Colonic mucosa (tissue), 4 donors: ENCODE measurements at places on chromosomes 1 and 21. TPM values are rescaled to one million over a fixed set of nuclear protein-coding genes. Genes with fewer than 3 reads are reported as not detected.
A peak's percentile ranks its signal among the peaks of the same experiment; 100 is the strongest.

LAMC1 gene
- total RNA-seq = 28.0 TPM

IFI44 gene
- 2.2 TPM for total RNA-seq

CYP4A22 gene
- not detected for total RNA-seq

PRAMEF2 gene
- total RNA-seq = not detected

GRCh38 chr1:233549404-233549803 lies 64.5 kb upstream of the KCNK1 start:
- no peak overlapping the region for H3K4me3 ChIP-seq
- no peaks in the 10 kb centered on the region for H3K4me1 ChIP-seq
- DNase-seq = no peak
- H3K27me3 ChIP-seq = no peaks in the 10 kb centered on the region

- no peak overlapping the region for H3K27ac ChIP-seq
- no peaks in the 10 kb centered on the region for H3K27me3 ChIP-seq
- no peaks in the 10 kb centered on the region for H3K4me1 ChIP-seq
- DNase-seq = no peak
These were observed 25.6 kb downstream of the MIS18A start for GRCh38 chr21:32253215-32253641.

GRCh38 chr1:116508984-116509980 lies 61.5 kb downstream of the CD58 start:
- no peaks in the 10 kb centered on the region for H3K4me1 ChIP-seq
- no peaks in the 10 kb centered on the region for H3K36me3 ChIP-seq
- H3K27ac ChIP-seq = peak overlapping the region; percentile 64
- H3K4me3 ChIP-seq = no peak overlapping the region
- peak; percentile 64 for DNase-seq

DNA sequence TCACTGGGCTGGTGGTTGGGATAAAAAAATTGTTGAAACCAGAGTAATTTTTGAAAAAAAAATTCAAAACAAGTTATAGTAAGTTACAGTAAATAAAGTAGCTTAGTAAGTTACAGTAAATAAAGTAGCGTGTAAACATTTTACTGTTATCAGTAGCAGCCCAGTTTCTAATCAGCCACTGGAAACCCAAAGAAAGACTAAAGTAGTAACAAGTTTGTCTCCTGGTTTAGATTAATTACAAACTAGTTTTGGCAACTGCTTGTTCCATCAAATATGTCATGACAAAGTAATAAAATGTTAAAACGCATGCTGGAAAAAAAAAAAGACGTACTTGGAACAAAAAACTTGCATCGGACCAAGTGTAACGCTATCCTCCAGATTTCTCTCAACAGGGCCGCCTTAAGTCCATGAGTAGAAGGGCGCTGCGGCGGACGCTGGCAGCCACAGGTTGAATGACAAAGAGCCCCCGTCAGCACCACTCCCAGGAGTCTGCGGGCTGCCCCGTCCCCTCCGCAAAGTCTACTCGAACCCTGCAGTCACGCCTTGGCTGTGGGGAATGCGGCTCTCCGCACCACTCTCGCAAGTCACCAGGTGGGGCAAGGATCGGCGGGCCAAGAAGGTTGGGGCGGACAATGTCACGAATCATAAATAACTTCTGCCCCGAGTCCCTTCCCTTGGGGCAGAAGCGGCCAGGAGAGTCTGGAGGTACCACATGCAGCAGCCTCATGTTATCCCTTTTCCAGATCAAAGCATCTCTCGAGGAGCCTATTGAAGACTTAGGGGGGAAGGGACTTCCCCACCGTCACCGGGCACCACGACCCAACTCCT lies 837 bp downstream of the SLC16A1 start:
- H3K27me3 ChIP-seq = no peaks in the 10 kb centered on the region
- no peaks in the 10 kb centered on the region for H3K4me1 ChIP-seq
- H3K36me3 ChIP-seq = no peaks in the 10 kb centered on the region
- peak overlapping the region; percentile 66 for H3K4me3 ChIP-seq
- peak; percentile 56 for DNase-seq

DNA sequence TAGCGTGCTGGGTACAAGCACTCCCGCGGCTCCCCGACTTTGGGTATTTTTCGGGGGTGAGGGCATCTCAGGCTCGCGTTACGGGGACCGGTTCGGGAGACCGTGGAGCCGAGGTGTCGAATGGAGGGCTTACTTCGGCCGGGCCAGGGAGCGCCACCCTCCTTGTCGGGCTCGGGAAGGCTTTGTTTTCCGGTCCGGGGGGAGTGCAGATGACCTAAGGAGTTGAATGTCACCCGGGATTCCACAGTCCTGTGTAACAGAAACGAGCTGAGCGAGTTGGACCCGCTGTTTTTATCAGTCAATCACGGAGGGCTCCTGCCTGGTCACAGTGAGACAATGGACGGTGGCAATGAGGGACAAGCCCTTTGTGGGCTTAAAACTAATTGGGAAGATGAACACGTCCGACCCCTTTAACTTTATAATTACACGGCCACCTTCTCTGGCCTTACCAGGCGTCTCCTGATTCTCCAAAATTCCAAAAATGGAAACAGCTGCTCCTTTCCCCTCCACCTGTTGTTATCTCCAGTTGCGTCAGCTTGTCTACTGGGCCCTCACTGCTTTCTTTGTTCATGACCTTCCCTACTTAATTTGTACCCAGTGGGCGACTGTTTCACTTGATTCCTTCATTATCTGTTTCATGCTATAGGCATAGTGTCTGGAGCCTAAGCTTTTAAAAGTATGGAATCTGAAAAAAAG lies 929 bp upstream of the TRIM45 start:
- H3K36me3 ChIP-seq = no peaks in the 10 kb centered on the region
- no peaks in the 10 kb centered on the region for H3K27me3 ChIP-seq
- H3K4me1 ChIP-seq = no peaks in the 10 kb centered on the region
- peak overlapping the region; percentile 72 for H3K27ac ChIP-seq

- H3K27ac ChIP-seq = no peak overlapping the region
- H3K27me3 ChIP-seq = no peaks in the 10 kb centered on the region
- H3K4me3 ChIP-seq = no peak overlapping the region
- H3K36me3 ChIP-seq = no peaks in the 10 kb centered on the region
These were observed 2.3 kb upstream of the NENF start for GRCh38 chr1:212430416-212430815.

DNA sequence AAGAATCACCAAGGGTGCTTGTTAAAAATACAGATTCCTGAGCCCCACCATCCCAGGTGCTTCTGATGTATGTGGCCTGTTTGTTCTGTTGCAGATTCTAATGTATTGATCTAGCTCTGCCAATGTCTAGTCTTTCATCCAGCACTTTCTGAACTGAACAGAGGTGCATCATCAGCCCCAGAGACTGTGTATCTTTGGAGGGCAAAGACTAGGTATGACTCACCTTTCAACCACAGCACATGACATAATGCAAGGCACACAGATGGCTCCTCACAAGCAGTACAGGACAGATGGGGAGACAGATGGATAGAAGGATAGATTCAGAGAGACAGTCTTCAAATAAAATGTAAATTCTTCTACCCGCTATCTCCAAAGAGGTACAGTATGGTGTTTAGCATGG lies 32.3 kb downstream of the CD58 start:
- H3K27me3 ChIP-seq = no peaks in the 10 kb centered on the region
- H3K4me1 ChIP-seq = no peaks in the 10 kb centered on the region
- H3K36me3 ChIP-seq = no peaks in the 10 kb centered on the region
- no peak overlapping the region for H3K27ac ChIP-seq

- no peak for DNase-seq
- H3K4me3 ChIP-seq = no peak overlapping the region
- no peaks in the 10 kb centered on the region for H3K36me3 ChIP-seq
- no peaks in the 10 kb centered on the region for H3K27me3 ChIP-seq
These were observed 4.1 kb downstream of the PTPRC start for GRCh38 chr1:198642983-198643382.

DNA sequence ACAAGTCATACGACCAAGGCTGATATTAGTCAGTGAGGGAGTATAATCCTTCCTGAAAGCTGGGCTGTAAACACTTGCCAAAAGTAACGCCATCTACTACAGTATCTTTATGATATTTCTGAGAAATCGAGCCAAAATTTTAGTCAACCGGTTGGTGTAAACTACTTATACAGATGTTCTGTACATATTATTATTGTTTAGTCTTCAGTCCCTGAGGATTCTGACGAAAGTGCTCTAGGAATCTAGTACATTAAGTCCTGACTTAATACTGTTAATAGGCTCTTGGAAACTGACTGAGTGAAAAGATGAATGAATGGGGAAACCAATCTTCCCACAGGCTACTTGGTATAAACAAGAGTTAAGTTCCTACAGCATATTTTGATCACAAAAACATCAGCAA lies 274.3 kb downstream of the USP25 start:
- no peaks in the 10 kb centered on the region for H3K27me3 ChIP-seq
- no peaks in the 10 kb centered on the region for H3K36me3 ChIP-seq
- no peak overlapping the region for H3K27ac ChIP-seq
- H3K4me1 ChIP-seq = no peaks in the 10 kb centered on the region
- no peak overlapping the region for H3K4me3 ChIP-seq
- no peak for DNase-seq

DNA sequence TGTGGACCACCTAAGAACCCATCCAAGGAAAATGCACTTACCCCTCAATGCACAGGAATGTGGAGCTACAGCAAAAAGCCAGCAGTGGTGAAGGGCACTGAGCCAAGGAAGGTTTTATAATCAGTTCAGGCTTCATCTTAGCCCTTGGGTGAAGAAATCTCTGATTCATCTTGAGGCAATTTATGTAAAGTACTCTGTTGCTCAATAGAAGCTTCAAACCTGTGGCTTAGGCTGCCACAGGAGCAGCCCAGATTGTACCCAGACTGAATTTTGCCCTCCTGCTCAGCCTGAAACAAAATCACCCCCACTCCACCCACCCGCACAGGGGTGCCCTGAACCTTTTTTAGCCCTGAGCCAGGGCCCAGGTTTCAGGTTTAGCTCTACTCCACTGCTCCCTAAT lies at the start of gene S100A12:
S100A12 (minus strand) TSS at position 111 of the 400 bp plus-strand sequence. CDS start 1,029 bp downstream, outside the sequence.
- no peaks in the 10 kb centered on the region for H3K36me3 ChIP-seq
- no peaks in the 10 kb centered on the region for H3K4me1 ChIP-seq
- no peak within 1 kb of the TSS for H3K27ac ChIP-seq
- H3K27me3 ChIP-seq = no peaks in the 10 kb centered on the region
- DNase-seq = no peak

GRCh38 chr1:218925777-218926176 lies 247.9 kb upstream of the LYPLAL1 start:
- DNase-seq = no peak
- H3K4me3 ChIP-seq = no peak overlapping the region
- no peaks in the 10 kb centered on the region for H3K27me3 ChIP-seq
- no peaks in the 10 kb centered on the region for H3K4me1 ChIP-seq
- no peaks in the 10 kb centered on the region for H3K36me3 ChIP-seq

DNA sequence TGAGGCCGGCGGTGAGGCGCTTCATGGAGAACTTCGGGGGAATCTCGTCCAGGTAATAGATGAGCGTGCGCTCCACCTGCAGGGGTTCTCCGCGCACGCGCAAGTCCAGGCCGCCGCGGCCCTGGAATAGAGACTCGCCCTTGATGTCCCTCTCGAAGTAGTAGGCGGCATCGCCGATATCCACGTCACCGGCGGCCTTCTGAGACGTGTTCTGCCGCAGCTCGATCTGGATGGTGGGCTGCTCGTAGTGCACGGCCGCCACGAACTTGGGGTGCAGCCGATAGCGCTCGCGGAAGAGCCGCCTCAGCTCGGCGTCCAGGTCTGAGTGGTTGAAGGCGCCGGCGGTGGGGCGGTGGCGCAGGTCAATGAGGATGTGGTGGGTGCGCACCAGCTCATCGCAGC lies 726 bp downstream of the TACSTD2 start:
- peaks cover 12% of the 10 kb centered on the region for H3K4me1 ChIP-seq
- no peaks in the 10 kb centered on the region for H3K36me3 ChIP-seq
- no peak overlapping the region for H3K27ac ChIP-seq
- DNase-seq = peak; percentile 20

DNA sequence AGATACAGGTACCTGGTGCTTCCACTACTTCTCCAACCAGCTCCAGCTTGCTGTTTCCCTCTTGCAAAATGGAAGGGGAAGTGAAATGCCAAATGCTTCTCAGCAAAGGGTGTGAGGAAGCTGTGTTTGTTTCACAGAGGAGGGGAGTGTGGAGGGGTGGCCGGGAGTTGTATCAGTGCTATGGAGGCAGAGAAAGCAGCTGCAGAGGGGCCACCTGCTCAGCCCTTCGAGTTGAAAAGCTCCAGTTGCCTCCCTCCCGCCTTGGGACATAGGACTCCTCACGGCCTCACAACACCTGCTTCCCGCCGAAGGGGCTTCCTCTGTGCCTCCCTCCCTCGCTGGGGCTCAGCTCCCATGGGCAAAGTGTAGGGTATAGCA lies 12.1 kb upstream of the LINGO4 start:
- H3K27ac ChIP-seq = no peak overlapping the region
- no peaks in the 10 kb centered on the region for H3K4me1 ChIP-seq
- no peak overlapping the region for H3K4me3 ChIP-seq
- DNase-seq = no peak
- H3K36me3 ChIP-seq = no peaks in the 10 kb centered on the region
- H3K27me3 ChIP-seq = no peaks in the 10 kb centered on the region
